Dermis microvascular lymphatic vessel endothelial cell (primary cell): ENCODE measurements at places on chromosomes 12 and 14. TPM values are rescaled to one million over a fixed set of nuclear protein-coding genes. Genes with fewer than 3 reads are reported as not detected.
A peak's percentile ranks its signal among the peaks of the same experiment; 100 is the strongest.

DNA sequence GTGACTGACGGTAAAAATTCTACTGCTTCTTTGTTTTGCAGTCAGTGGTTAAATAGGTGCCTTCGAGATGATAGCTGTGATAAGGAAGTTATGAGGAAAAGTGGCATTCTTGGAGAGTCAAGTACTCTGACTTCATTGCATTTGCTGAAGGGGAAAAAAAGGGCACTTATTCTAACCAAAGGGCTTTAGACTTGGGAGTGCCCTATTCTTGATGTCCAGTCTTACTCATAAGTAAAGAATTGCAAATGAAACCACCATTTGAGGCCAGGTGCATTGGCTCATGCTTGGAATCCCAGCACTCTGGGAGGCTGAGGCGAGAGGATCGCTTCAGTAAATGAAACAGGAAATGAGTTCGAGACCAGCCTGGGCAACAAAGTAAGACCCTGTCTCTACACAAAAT, 40.3 kb downstream of the BRAP start:
- DNase-seq = no peak

DNA sequence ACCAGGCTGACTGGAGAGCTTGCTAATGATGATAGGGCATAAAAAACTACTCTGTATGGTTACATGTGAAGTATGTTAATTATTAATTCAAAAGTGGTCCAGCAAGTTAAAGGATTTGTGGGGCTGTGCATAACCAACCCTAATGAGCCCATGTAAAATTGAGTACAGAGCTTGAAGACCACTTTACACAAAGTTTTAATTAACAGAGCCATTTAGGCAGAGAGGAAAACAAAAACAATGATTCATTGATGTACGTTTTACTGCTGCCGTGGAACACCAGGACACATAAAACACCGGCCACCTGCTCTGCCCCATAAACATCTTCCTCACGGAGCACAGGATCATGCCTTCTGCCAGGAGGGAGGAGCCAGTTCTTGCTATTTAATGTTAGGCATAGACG, 83.5 kb downstream of the RIMBP2 start:
- DNase-seq = no peak

- no peak for DNase-seq
Measured at GRCh38 chr14:90118027-90118426, 56.2 kb downstream of the KCNK13 start.

GRCh38 chr14:22533057-22533704, 55.8 kb downstream of the DAD1 start:
- DNase-seq = no peak

GRCh38 chr14:91985521-91986255, 38.2 kb upstream of the FBLN5 start:
- DNase-seq = no peak

GRCh38 chr12:53299101-53299453, 418 bp upstream of the MYG1 start:
- DNase-seq = peak; percentile 51

GRCh38 chr12:55850401-55850800, 7.7 kb upstream of the MMP19 start:
- DNase-seq = no peak

GRCh38 chr12:80892597-80893445, 44.9 kb downstream of the LIN7A start:
- no peak for DNase-seq

DNA sequence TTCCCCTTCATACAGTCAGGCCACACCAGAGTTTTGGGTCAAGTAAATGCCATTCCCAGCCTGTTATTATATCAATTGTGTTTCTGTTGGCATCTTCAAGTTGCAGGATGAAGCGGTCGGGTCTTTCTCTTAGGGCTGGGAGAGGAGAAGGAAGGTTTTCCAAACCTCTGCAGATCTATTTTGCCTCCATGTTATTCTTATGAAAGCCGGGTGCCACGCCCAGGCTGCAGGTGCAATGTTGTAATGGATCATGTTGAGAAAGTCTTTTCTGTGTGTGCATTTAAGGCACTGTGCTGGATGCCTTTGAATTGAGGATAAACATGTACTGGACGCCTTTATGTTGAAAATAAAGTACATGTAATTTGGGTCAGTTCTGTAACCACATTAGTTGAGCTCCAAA, 164.4 kb upstream of the HIF1A start:
- DNase-seq = no peak

Gene HOMEZ
- 3.1 and 4.6 TPM in 2 replicates for total RNA-seq

Gene TAS2R9
- not detected in 2 replicates for total RNA-seq

Gene KLRC3
- not detected in 2 replicates for total RNA-seq

Gene CLMN
- total RNA-seq = 0.26 and 0.63 TPM in 2 replicates

Gene POTEG
- not detected in 2 replicates for total RNA-seq

Gene LIN7A
- total RNA-seq = 0.13 TPM in 2 replicates
